CD8-positive, alpha-beta T cell (primary cell): ENCODE measurements at places on chromosomes 1 and 21. TPM values are rescaled to one million over a fixed set of nuclear protein-coding genes. Genes with fewer than 3 reads are reported as not detected.

GUCA2A gene
- total RNA-seq, result not detected

IGSF9 gene
- total RNA-seq, result not detected

SLC9C2 gene
- not detected for total RNA-seq

KRTAP11-1 gene
- not detected for total RNA-seq

TOE1 gene
- 53.8 TPM for total RNA-seq

PRDM16 gene
- total RNA-seq, result not detected

FAM72D gene
- not detected for total RNA-seq

MARK1 gene
- total RNA-seq, result not detected

ORC1 gene
- 1.3 TPM for total RNA-seq

PLD5 gene
- total RNA-seq, result not detected

NMNAT1 gene
- 1.1 TPM for total RNA-seq

SHISA4 gene
- not detected for total RNA-seq

KAZN gene
- 0.14 TPM for total RNA-seq

SERTAD4 gene
- not detected for total RNA-seq

SMCP gene
- not detected for total RNA-seq

FCRL4 gene
- total RNA-seq, result not detected

TNFRSF4 gene
- 3.2 TPM for total RNA-seq

HSD11B1 gene
- total RNA-seq, result not detected

OLIG1 gene
- total RNA-seq, result not detected

HSD3B2 gene
- not detected for total RNA-seq

CDCA8 gene
- 0.25 TPM for total RNA-seq

ARTN gene
- 0.84 TPM for total RNA-seq

ANGPTL3 gene
- total RNA-seq, result not detected

TACSTD2 gene
- total RNA-seq, result not detected

HAO2 gene
- not detected for total RNA-seq

PGLYRP4 gene
- total RNA-seq, result not detected

RIPK4 gene
- total RNA-seq, result 2.0 TPM

OPRD1 gene
- not detected for total RNA-seq

PTGER3 gene
- not detected for total RNA-seq

PGM1 gene
- total RNA-seq, result 5.0 TPM

NT5C1A gene
- 0.31 TPM for total RNA-seq

ZNF695 gene
- total RNA-seq, result not detected

KCNT2 gene
- total RNA-seq, result not detected

TEX38 gene
- total RNA-seq, result not detected

SPRR4 gene
- not detected for total RNA-seq

NSL1 gene
- 19.0 TPM for total RNA-seq

SELL gene
- total RNA-seq, result 80.7 TPM

NHLH2 gene
- not detected for total RNA-seq

TCHHL1 gene
- total RNA-seq, result not detected

OR2G6 gene
- not detected for total RNA-seq

PPM1J gene
- 0.57 TPM for total RNA-seq

CFHR2 gene
- total RNA-seq, result not detected

VCAM1 gene
- total RNA-seq, result 1.3 TPM

TCEA3 gene
- total RNA-seq, result 16.9 TPM

HMGCS2 gene
- total RNA-seq, result not detected

ITLN2 gene
- total RNA-seq, result not detected

RBP7 gene
- total RNA-seq, result not detected
